Mesothelial cell of epicardium (in vitro differentiated cells): ENCODE measurements at places on chromosomes 4 and X.
A peak's percentile ranks its signal among the peaks of the same experiment; 100 is the strongest.

DNA sequence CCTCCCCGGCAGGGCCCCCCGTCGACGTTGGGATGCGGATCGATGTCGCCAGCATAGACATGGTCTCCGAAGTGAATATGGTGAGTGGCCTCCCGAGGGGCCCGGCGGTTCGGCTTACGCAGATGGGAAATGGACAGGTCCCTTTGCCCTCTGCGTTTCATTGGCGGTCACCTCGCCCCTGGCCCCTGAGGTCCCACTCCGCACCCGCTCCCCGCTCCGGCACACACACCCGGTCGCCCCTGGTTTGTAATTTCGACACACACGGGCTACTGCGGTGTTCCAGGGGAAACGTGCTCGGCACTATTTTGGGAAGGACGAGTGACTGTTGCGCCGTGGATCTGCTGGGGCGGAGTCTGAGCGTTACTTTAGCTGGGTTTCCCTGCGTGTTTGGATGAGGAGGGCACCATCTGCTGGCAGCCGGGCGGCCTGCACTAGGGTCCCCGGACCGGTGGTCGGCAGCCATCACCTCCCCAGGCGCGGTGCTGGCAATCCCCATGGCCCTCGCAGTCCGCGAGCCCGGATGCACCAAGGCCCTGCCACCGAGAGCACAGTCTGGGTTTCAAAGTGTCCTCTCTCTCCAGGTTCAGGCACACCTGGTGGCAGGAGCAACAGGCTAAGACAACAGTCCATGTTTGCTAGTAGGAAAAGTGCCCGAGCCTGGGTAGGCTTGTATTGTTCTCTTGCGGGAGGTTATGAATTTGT lies 1.2 kb downstream of the GABRB1 start:
- DNase-seq, result peak; percentile 32

DNA sequence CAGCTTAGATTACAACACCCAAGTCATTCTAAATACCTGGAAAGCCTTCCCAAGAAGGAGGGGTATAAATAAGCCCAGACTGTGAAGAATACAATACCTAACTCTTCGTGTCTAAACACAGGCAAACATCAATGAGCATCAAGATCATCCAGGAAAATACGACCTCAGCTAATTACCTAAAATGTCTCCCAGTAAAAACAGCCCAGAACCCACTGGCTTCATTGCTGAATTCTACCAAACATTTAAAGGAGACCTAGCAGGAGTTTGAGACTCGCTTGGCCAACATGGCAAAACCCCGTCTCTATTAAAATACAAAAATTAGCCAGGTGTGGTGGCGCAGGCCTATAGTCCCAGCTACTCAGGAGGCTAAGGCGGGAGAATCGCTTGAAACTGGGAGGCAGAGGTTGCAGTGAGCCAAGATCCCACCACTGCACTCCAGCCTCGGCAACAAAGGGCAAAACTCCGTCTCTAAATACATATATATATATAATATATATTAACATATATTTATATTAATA lies 19.1 kb upstream of the HSFX4 start:
- DNase-seq, result no peak

- DNase-seq, result no peak
Observed at GRCh38 chr4:1800805-1801204, 7.7 kb downstream of the FGFR3 start.

DNA sequence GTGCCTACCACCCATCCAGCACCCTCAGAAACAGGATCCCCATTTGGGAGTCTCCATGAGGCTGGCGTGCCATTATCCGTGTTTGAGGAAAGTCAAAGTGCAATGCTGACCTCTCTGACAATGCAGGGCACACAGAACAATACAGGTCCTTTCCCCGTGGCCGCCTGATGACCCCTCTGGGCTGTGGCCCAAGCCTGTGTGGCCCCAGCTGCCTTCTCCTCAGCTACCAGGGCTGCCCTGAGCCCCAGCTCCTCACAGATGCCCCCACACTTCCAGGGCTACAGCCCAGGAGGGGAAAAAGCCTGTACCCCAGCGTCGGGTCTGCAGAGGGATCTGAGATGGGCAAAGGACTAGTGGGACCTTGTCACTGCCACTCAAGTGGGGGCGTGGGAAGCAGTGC lies 15.5 kb downstream of the ZFYVE28 start:
- DNase-seq, result no peak

GRCh38 chr4:101037249-101037648 lies 310.1 kb downstream of the PPP3CA start:
- no peak for DNase-seq

DNA sequence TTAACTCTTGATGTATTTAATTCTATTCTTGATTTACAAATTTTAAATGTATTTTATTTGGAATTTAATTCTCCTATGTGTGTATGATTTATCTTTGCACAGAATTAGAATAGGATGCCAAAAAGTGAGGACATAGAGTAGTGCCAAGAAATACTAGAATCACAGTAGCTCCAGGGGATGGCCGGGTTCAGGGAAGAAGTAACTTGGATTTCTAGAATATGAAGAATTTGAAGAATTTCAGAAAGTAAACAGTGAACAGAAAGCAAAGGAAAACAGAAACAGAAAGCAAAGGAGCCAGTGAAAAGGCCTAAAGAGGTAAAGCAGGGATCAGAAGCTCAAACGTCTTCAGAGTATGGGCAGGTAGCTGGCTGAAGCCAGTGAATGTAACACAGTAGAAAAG lies 1187.6 kb downstream of the RPA4 start:
- no peak for DNase-seq

GRCh38 chr4:40314951-40315350 lies 20.2 kb upstream of the CHRNA9 start:
- no peak for DNase-seq

GRCh38 chr4:184815046-184815877 lies 10.5 kb downstream of the ACSL1 start:
- DNase-seq, result peak; percentile 62

DNA sequence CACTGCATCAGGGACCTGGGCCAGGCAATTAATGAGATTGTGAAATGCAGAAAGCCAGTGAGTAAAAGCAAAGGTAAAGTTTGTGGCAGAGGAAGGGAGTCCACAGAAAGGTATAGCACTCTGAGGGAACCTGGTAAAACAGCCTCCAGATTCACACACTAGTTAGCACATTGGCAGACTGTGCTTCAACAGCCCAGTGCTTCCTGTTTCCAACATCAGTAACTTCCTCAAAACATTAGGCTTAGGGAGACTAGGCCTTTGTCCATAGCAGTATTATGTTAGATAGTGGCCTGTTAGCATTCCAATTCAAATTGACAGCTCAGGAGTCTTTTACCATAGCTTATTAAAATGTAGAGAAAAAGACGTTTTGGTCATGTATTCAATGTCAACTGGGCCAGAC lies 582.6 kb upstream of the ACTRT1 start:
- no peak for DNase-seq

DNA sequence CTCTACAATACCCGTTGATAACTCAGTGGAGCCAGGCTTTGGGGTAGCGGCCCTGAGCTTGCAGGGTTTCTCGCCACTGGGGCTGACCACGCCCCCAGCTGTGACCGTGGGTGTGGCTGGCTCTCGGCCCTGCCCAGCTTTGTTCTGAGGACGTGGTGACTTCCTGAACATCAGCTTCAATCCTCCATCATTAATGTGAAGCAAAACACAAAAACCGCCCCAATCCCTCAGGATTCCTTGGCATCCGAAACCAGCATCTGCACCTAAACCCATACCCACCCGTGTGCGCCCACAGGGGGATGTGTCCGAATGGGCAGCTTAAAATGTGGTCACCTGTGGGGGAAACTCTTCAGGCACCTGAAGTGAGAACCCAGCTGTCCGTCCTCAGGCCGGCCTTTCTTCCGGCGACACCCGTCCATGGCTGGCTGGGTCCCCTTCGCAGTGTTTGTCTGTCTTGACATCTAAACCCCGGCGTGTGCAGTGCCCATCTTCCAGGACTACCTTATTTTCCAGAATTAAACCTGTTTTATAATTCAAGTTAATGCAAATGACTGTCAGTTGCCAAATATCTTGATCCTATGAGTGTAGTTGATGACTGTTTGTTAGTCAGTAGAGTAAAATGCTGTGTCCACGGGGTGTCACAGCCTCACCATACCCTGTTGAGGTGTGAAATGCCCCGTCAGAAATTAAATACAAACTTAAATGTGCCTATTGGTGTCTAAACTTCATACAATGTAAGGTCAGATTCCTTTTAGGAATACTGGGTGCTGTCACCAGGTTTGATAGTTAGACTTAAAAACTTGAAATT lies 27.3 kb downstream of the NELFA start:
- no peak for DNase-seq

GRCh38 chrX:3529466-3530010 lies 183.1 kb upstream of the MXRA5 start:
- no peak for DNase-seq

- no peak for DNase-seq
Observed at GRCh38 chr4:158020176-158020575, 152.6 kb downstream of the GASK1B start.

GRCh38 chr4:159735281-159736207 lies 632.7 kb downstream of the RAPGEF2 start:
- no peak for DNase-seq

- no peak for DNase-seq
Observed at GRCh38 chr4:68570122-68570507, 6.0 kb downstream of the UGT2B17 start.

GRCh38 chr4:147629783-147630730 lies 12.9 kb downstream of the TMEM184C start:
- no peak for DNase-seq

DNA sequence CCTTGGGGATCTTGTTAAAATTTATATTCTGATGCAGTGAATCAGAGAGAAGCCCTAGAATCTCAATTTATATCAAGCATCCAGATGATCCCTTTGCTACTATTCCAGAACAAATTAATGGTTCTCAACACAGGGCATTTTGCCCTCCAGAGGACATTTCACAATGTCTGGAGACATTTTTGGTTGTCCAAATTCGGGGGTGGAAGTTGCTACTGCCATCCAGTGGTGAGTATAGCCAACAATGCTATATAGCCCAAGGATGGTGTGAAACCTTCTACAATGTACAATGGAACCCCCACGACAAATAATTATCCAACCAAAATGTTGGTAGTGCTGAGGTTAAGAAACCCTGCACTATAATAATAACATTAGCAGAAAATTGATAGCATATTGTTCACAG lies 2440.0 kb downstream of the PCDH7 start:
- DNase-seq, result no peak

GRCh38 chr4:17469931-17470674 lies 41.8 kb downstream of the QDPR start:
- DNase-seq, result no peak

GRCh38 chrX:66038115-66038514 lies 1.8 kb downstream of the VSIG4 start:
- no peak for DNase-seq

GRCh38 chrX:129833153-129833990 lies 10.3 kb downstream of the ZDHHC9 start:
- DNase-seq, result no peak

DNA sequence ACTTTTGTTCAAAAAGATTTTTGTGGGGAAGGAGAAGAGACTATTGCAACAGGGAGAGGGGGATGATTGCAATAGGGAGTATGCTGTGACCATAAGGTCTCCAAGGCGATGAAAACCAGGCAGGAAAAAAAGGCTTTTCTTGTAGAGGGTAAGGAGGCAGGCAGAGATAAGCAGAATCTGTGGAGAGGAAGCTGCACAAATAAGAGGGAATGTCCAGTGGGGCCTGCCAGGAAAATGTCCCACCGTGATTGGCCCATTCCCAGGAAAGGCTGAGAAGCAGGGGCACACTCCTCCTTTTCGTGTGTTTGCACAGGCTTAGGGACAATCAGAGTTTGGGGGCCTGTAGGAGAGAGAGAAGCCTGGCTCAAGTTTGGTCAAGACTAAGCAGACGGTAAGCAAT lies 29.1 kb downstream of the SPACA5 start:
- DNase-seq, result no peak

DNA sequence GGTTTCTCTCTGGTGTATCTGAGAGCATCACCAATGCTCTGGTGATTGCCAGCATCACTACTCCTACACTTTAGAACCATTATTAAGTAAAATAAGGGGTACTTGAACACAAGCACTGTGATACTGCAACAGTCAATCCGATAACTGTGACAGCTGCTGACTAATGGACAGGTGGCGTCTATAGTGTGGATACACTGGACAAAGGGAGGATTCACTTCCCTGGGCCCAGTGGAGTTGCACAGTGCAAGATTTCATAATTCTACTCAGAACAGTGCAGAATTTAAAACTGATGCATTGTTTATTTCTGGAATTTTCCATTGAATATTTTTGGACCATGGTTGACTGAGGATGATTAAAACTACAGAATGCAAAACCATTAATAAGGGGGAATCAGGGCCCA lies 97.8 kb downstream of the SHROOM3 start:
- no peak for DNase-seq

- no peak for DNase-seq
Observed at GRCh38 chr4:3208826-3209225, 40.1 kb upstream of the MSANTD1 start.
